CD8-positive, alpha-beta memory T cell (primary cell): ENCODE measurements at places on chromosomes 2 and 18. TPM values are rescaled to one million over a fixed set of nuclear protein-coding genes. Genes with fewer than 3 reads are reported as not detected.

Gene XIRP2
- total RNA-seq: not detected

DNA sequence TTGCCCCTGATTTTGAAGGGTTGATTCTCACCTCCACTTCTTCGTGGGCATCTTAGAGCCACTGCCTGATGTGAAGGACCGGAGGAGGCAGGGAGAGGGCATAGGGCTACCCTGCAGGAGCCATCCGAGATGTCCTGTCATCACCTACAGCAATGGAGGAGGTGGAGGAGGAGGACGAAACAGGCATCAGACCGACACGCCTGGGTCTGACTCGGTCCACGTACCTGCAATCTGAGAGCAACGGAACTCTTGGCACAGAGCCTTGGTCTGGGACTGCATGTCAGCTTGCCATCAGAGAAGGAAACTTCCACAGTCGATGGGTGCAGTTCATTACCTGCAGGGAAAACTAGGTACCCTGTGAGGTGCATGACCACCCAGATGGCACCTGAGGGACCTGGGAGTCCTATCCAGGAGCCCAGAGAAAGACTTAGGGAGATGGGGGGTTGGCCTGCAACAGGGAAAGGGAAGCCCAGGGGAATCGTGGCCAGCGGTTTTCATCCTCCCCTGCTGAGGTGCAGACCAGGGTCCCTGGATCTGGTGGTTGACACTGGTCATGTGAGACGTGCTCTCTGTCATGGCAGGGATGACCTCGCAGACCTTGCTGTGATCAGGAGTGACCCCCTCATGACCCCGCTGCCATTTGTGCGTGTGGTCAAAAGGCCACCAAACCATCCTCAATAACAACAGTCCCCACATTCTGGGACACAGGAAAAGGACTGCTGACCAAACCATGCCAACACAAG lies 190.8 kb downstream of the SEPTIN10 start:
- no peak overlapping the region for H3K4me3 ChIP-seq
- H3K27ac ChIP-seq: no peak overlapping the region
- no peaks in the 10 kb centered on the region for H3K4me1 ChIP-seq
- H3K36me3 ChIP-seq: no peaks in the 10 kb centered on the region
- no peak for DNase-seq

Gene GDF7
- not detected for total RNA-seq

Gene SCN3A
- total RNA-seq: not detected

DNA sequence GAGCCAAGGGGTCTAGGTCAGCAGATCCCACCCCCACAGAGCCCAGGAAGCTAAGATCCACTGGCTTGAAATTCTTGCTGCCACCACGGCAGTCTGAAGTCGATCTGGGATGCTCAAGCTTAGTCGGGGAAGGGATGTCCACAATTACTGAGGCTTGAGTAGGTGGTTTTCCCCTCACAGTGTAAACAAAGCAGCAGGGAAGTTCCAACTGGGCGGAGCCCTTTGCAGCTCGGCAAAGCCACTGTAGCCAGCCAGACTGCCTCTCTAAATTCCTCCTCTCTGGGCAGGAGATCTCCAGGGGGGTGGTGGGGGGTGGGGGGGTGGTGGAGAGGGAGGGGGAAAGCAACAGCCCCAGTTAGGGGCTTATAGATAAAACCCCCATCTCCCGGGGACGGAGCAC lies 419.5 kb downstream of the NUP35 start:
- no peaks in the 10 kb centered on the region for H3K36me3 ChIP-seq
- H3K4me1 ChIP-seq: no peaks in the 10 kb centered on the region
